Small intestine (tissue), 16 donors: ENCODE measurements at places on chromosomes 6 and 20.

GRCh38 chr20:23293689-23294088 lies 56.9 kb upstream of the NXT1 start:
- DNase-seq, result peak; percentile 2

DNA sequence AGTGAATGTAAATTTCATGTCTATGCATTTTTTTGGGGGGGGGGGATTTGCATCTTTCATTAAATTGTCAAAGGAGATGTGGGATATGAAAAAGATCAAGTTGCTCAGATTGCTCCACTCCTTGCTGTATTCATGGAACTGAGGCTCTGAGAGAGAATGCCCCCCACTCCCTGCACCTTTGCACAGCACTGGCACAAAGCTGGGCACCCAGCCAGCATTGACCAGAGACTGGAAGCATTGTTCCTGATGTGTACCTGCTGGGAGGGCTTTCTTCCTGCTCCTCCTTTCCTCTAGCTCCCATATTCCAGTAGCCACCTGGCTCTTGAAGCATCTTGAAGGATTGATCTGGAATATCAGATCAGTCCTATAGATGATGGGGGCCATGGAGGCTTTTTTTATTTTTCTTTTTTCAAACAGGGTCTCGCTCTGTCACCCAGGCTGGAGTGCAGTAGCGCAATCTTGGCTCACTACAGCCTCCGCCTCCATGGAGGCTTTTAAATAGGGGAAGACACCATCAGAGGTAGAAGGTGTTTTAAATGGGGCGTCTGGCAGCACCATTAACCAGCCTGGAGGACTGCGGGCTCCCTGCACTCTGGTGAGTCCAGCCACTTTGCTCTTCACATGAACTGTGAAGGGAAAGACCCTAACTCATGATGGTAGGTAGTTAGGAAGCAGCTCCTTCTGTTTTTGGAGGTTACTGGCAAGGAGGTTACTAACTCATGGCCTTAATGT lies 10.9 kb downstream of the DUSP15 start:
- no peak for DNase-seq

DNA sequence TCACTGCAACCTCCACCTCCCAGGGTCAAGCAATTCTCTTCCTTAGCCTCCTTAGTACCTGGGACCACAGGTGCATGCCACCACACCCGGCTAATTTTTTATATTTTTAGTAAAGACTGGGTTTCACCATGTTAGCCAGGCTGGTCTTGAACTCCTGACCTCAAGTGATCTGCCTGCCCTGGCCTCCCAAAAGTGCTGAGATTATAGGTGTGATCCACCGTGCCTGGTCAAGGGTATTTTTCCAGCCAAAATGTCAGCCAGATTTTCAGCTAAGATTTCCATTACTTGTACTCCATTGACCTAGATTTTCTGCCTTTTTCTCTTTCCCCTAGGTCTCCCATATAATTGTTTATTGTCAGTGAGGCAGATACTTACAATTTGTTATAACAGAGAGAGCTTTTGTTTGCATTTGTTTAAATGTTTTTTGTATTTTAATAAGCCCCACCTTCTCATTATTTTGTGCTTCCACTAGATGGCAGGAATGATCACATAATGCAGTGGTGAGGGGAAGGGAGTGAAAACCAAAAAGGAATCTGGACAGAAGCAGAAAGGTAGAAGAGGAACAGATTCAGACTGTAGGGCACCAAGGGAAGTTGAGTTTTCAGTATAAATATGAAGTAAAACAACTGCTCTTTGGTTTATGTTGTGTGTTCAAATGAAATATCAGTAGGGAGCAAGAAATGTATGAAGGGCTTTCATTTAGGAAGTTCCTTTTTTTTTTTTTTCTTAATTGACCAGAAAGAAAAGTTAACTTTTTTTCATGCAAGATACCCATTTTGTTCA lies 29.7 kb downstream of the RPF2 start:
- peak; percentile 53 for DNase-seq

- no peak for DNase-seq
Observed at GRCh38 chr20:9686866-9687265, 152.0 kb downstream of the PAK5 start.

DNA sequence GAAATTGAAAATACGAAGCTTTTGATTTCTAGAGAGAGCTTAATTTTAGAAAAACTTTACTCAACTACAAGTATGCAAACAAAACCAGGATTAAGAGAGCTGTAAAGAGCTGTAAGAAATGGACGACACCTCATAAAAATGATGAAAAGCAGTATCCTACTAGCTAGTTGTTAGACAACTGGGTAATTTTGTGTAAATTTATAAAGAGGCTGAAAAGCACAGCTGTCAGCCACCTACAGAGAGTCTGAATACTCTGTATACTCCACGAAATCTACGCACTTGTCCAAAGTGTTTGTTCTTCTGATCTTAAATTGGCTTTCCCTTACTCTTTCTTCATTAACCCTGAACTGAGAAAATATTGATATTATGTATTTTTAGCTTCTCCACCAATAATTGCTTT lies 808.4 kb upstream of the EPHA7 start:
- DNase-seq, result no peak

DNA sequence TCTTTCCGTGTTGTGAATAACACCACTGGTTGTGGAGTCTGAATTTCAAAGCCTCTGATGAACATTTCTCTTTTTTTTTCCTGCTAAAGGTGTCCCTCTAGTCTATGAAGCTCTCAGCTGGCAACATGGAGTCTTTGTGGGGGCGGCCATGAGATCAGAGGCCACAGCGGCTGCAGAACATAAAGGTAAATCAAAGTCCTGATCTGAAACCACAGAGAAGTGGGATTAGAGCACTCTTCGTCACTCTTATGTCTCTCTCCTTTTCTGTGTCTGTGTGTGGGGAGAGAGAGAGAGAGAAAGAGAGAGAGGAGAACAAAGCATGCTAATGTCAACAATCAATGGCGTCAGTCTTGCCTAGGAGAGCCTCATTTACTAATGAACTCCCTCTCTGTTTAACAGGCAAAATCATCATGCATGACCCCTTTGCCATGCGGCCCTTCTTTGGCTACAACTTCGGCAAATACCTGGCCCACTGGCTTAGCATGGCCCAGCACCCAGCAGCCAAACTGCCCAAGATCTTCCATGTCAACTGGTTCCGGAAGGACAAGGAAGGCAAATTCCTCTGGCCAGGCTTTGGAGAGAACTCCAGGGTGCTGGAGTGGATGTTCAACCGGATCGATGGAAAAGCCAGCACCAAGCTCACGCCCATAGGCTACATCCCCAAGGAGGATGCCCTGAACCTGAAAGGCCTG lies 4.2 kb downstream of the PCK1 start:
- no peak for DNase-seq

- DNase-seq, result no peak
Observed at GRCh38 chr6:152587473-152587872, 49.7 kb downstream of the SYNE1 start.

DNA sequence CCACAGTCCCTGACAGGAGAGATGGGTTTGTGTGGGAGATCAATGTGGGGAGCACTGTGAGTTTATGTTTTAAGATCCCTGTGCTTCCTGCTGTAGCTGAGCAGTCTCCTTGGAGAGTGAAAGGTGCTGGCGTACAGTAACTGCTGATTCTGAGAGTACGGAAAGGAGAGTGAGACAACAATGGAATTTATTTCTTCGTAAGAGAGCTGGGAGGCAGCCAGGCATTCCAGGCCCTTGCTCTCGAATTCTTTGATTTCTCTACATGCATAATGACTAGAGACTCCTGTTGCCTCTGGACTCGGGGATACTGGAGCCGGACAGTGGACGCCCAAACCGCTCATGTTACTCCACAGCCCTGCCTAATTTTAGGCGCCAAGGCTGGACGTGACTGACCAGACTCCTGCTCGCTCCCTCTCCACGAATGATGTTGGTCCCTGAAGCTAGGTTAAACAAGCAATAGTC lies 131.0 kb upstream of the PHACTR1 start:
- no peak for DNase-seq

- no peak for DNase-seq
Observed at GRCh38 chr6:41176189-41176588, 13.3 kb upstream of the TREM2 start.

DNA sequence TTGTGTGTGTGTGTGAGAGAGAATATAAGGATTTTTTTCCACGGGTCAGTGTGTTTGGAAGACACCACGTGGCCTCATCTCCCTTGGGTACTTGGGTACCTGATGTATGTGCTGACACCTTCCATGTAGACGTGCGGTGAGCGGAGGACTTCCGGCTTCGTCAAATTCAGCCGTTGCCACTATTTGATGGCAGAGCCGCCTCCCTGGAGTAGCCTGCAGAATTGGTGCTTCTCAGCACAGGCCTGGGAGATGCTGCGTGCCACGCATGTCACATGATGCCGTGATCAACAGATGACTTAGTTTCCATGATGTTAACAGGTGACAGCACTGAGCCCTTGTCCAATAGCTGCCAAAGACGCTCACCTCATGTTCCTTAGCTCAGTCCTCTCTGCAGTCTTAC lies 69.4 kb downstream of the CDH4 start:
- no peak for DNase-seq

DNA sequence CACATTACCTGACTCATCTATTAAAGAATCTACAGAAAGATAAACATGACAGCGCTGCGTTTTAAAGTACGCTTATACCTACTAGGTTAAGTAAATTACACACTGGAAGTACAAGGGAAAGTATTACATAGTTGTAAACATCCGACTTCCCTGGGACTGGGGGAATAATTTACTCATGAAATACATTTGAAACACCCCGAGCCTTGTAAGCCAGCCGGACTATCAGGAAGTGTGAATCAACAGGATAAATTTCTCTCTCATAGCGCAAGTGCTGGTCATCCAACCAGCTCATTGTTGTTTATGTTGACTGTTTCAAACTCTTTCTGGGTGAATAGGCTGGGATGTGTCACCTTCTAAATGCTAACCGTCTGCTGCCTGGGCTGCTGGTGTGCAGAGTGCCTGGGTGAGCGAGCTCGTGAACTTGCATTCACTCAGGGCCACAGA lies 4.9 kb downstream of the BMP6 start:
- no peak for DNase-seq

- no peak for DNase-seq
Observed at GRCh38 chr6:96613291-96613999, 50.5 kb downstream of the FHL5 start.

DNA sequence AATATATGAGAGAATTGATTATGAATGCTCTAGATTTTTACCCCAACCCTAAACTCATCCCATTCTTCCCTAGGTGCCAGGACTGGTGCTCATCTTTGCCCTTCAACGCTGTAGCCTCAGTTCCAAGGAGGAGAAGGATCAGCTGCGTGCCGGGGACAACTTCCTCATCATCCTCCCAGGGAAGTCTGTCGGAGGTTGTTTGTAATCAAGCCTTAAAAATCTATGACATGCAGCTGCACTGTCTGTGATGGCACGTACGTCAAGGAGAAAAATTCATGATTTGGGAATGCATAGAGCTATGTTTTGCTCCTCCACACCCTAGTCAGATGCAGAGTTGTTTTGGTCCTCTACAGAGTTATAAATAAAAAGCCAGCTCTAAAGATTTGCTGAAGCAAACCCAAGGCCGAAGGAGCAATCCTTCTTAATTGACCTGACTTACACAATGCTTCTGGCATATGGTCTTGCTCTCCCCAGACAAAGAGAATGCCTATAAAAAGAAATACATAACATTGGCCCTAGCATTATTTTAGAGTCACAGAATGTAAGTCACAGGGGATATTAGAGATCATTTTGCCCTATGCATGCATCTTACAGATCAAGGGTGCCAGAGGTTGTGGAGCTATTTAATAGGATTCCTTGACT lies 244.2 kb downstream of the HIVEP2 start:
- no peak for DNase-seq

GRCh38 chr6:116412270-116412669 lies 41.5 kb downstream of the DSE start:
- DNase-seq, result no peak

DNA sequence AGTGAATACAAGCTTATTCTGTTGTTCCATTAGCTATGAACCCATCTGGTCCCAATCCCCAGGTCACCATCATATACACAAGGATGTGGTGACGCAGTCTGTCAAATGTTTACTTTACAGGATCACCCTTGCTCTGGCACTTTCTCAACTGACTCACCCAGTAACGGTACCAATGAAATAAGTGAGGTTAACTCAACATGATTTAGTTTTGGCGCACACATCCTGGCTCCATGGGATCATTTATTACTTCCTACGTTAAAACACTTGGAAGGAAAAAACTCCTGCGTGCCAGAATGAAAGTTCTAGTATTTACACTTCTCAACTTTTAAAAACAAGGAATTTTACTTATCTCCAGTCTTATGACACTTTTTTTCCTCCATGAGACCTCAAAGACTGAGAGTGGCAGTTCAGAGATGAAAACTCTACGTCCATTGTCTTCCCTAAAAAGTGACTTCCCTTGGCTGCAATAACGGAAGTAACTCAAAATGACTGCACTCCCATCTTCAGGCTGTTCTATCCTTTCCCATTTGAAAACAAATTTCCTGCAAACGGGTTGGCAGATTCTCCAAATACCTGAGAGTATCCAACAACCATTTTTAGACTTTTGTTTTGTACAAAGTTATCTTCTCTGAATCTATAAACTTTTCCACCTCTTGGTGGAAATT lies 15.9 kb downstream of the AGPAT4 start:
- no peak for DNase-seq

DNA sequence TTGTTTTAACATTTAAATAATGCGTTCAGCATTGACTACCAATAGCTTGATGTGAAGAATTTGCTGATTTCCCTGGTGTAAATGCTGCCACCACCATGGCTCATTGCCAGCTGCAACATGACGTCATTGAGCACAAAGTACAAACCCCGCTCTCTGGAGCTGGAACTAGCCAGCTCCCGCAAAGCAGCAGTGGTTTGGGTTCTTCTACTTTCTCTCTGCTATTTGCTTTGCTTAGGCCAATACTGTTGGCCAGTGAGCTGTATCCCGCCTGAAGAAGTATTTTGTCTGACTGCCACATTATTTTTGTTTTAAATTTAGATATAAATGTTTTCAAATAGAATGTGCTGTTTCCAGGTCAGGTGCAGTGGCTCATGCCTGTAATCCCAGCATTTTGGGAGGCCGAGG lies 47.4 kb upstream of the KIF13A start:
- DNase-seq, result peak; percentile 81

DNA sequence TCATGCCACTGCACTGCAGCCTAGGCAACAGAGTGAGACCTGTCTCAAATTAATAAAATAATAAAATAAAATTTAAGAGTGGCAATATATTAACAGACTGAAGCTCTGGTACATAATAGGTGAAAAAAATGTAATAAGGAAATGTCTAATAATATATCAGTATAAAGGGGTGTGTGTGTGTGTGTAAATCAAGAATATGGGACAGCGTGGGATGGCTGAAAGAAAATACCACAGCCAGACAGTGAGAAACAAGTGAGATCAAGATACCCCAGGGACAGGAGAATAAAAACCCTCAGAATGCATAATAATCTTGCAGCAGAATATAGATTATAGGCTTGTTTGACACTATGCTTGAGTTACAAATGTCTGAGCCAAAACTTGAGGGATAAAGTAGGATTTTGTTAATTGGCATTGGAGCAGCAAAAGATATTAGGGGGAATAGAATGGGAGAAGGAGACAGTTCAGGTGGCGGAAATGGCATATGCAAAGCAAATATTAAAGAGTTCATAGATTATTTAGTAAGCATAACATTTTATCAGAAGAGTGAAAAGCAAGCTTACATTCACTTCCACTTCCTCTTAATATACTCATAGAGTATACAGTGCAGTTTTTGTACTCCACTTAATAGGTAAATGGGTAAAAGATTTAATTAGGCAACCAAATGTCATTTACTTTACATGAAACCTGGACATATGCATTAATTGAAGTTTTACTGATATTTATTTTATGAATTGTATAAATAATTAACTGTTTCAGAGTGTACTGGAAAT lies 398.5 kb upstream of the GJE1 start:
- DNase-seq, result no peak
